ENCODE measurements at places on chromosomes 2 and 18. TPM values are rescaled to one million over a fixed set of nuclear protein-coding genes. Genes with fewer than 3 reads are reported as not detected.

UGGT1 gene
- 74.1 TPM for total RNA-seq

LYPD1 gene
- 9.8 TPM for total RNA-seq

RBKS gene
- 0.66 TPM for total RNA-seq

CCDC74A gene
- 7.0 TPM for total RNA-seq

KIF3C gene
- 46.2 TPM for total RNA-seq

C2orf72 gene
- not detected for total RNA-seq

DIS3L2 gene
- total RNA-seq, result 45.1 TPM
